Fibroblast of skin of right biceps (primary cell): ENCODE measurements at places on chromosomes 11 and 22.

DNA sequence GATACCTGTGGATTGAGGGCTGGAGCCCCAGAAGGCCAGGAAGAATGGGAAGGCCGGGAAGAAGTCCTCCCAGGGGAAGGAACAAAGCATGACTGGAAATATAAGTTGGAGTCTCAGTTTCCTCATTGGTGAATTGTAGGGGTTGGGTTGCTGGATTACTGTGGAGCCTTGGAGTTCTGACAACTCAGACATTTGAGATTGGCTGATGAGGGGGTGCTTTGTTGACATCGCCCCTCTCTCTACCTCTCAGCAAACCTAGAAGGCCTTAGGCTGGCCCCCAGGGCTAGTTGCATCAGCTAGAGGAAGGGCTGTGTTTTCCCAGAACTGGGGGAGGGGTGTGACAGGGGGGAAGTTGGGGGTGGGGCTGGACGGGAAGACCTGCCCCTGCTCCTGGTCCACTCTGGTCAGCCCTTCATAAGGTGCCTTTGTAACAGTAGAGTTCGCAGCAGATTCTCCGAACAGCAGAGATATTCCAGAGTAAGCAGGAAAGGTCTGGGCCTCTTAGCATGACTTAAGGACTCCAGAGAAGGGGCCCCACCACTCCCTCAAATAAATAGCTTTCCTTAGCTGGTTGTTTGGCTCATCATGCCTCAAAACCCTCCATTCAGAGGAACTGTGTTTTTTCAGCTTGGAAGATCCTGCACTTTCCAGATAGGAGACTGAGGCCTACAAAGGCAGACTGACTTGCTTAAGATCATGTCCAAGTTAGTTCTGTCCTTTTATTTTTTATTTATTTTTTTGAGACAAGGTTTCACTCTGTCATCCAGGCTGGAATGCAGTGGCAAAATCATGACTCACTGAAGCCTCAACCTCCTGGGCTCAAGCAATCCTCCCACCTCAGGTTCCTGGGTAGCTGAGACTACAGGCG lies 12.5 kb upstream of the THRSP start:
- DNase-seq = peak; percentile 81

- DNase-seq = peak; percentile 77
Observed at GRCh38 chr22:41857155-41857859, 24.4 kb downstream of the SREBF2 start.

- DNase-seq = no peak
Observed at GRCh38 chr22:39719559-39720450, 149.3 kb downstream of the CACNA1I start.

- DNase-seq = no peak
Observed at GRCh38 chr11:38156495-38157146, 1558.6 kb upstream of the RAG2 start.

GRCh38 chr11:57527056-57527631 lies 3.4 kb downstream of the TIMM10 start:
- peak; percentile 42 for DNase-seq

- DNase-seq = peak; percentile 64
Observed at GRCh38 chr11:126175393-126175792, 36.1 kb downstream of the RPUSD4 start.

DNA sequence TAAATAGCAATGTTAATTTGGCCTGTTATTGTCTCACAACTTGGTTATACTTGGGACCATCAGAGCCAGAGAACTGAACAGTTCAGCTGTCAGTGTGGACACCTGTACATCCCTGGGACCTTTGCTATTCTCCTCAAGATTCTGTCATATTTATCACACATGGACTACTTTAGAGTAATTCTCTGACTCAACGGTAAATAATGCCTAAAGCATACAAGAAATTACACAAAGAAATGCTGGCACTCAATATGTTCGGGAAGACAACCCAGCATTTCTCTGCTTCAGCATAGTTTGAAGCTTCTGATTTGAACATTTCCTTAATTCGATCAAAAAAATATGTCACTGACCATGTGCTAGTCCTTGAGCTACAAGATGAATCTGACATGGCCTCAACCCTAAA lies 34.6 kb upstream of the MMP13 start:
- peak; percentile 51 for DNase-seq

DNA sequence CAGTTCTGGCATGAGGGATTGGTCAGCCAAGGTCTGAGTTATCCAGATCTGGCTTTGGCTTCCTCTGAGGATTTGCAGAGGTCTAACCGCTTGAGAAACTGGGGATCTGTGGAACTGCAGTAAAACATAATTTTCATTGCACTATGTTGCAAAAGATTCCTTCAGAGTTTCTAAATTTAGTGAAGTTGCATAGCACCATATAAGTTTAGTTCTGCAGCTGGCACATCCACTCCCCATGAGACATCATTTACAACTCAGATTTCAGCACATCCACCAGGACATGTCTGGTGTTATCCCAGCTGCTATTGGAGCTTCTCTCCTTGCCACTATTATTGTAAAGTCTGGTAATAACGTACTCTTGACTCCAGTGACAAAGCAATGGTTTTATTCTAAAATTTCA lies 181.5 kb downstream of the CWF19L2 start:
- DNase-seq = peak; percentile 17

- peak; percentile 76 for DNase-seq
Observed at GRCh38 chr11:132895340-132895739, 637.0 kb downstream of the OPCML start.
